Endothelial cell (in vitro differentiated cells): ENCODE measurements at places on chromosomes 12 and 14.

DNA sequence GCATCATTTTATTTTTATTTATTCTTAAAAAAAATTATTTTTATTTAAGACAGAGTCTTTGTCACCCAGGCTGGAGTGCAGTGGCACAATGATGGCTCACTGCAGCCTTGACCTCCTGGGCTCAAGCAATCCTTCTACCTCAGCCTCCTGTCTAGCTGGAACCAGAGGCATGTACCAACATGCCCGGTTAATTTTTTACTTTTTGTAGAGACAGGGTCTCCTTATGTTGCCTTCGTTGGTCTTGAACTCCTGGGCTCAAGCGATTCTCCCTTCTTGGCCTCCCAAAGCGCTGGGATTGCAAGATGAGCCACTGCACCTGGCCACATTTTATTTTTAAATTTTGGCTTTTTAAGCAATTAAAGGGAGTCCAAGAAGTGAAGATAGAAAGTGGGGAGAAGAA, 21.4 kb downstream of the TTC6 start:
- no peak for DNase-seq

GRCh38 chr12:123232472-123232806, 502 bp downstream of the MPHOSPH9 start:
- no peak for DNase-seq

- DNase-seq = no peak
Observed at GRCh38 chr12:99498756-99499155, 148.8 kb upstream of the GARIN6 start.

DNA sequence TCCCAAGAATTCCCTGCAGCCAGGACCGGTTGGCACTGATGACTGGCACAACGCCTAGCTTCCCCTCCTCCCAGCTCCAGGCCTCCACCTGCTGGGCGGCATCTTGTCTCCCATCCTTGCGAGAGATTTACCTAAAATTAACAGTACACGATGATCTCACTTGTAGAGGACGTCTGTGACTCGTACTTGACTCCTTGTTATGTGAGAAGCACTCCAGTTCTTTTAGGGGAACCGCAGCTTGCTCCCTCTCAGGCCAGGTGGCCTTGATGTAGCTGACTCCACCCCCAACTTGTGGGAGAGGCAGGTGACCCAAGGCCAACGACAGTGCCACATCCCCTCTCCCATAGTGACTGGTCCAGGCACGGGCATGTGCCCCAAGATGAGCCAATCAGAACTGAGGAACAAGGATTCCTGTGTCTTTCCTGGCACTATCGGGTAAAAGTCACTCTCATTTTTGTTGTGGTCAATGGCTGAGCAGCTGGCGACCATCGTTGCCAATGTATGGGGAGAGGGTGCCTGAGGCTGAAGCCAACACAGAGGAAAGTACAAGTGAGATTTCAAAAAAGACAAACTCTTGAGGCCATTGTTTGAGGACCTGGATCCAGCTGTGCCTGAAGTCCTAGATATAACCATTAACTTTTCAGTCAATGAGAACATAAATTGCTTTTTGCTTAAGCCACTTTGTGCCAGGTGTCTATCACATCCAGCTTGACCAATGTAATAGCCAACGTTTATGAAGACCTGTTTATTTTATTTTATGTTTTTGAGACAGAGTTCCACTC, 208.7 kb downstream of the RBM19 start:
- DNase-seq = no peak

GRCh38 chr12:121241156-121241970, 31.4 kb downstream of the P2RX4 start:
- DNase-seq = no peak

DNA sequence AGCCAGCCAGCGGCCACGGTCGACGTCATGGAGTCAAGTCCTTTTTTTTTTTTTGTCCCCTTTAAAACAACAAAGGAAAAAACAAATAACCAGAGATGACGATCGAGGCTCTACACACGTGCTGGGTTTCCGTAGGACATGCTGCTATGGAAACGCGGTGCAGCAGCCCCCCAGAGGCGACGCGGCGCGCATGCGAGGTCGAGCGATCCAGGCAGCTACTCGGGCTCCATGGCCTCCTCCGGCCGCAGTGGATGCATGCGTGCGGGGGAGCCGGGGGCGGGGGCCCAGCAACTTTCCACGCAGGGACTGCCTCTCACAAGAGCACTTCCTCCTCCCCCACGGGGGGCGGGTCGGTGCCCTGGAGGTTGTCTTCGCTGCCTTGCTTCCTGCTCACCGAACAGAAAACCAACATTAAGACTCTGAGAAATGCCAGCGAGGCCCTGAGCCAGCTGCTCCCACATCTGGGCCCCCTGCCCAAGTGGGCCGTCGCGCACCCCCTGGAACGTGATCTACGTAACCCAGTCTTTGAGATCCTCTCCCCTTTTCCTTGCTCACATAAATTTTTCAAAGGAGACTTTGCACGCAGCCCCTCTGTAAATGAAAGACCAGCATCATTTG, 30.7 kb downstream of the P2RX4 start:
- DNase-seq = no peak

- DNase-seq = no peak
Observed at GRCh38 chr12:51669996-51670395, 79.0 kb downstream of the SCN8A start.

- DNase-seq = no peak
Observed at GRCh38 chr14:63517354-63517753, 25.8 kb downstream of the PPP2R5E start.

- no peak for DNase-seq
Observed at GRCh38 chr12:109926016-109926415, 25.9 kb downstream of the TCHP start.

DNA sequence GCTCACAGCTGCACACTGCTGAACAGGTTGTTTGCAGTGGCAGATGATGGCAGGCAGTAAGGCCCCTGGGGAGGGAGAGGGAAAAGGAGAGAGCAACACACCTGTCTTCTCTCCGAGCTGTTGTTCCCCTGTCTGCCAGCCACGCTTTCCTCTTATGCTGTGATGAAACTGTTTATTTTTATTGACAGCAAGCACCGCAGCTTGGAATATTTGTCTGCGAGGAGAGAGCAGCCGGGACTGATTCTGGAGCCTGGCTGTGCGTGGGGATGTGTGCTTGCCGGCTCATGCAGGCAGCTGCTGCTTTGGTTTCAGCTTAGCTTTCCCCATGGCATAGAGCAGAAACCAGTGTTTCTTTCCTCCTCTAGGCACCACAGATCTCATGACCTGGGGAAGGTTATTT, 58.7 kb upstream of the KCNA5 start:
- no peak for DNase-seq

- peak; percentile 36 for DNase-seq
Observed at GRCh38 chr14:74240794-74241651, 1.8 kb downstream of the VSX2 start.

- DNase-seq = peak; percentile 6
Observed at GRCh38 chr12:93025145-93026103, 96.3 kb upstream of the EEA1 start.

- DNase-seq = no peak
Observed at GRCh38 chr12:41476499-41477439, 288.6 kb downstream of the PDZRN4 start.

GRCh38 chr12:1622406-1622805, 6.6 kb upstream of the WNT5B start:
- DNase-seq = no peak

GRCh38 chr12:9273276-9273675, 65.1 kb upstream of the PZP start:
- no peak for DNase-seq

- no peak for DNase-seq
Observed at GRCh38 chr12:20361416-20361815, 6.9 kb upstream of the PDE3A start.

GRCh38 chr12:57435293-57435692, 709 bp downstream of the INHBC start:
- no peak for DNase-seq

GRCh38 chr12:562634-563033, 100.6 kb downstream of the NINJ2 start:
- DNase-seq = no peak

- no peak for DNase-seq
Observed at GRCh38 chr12:10033783-10034545, 3.5 kb downstream of the CLEC9A start.

DNA sequence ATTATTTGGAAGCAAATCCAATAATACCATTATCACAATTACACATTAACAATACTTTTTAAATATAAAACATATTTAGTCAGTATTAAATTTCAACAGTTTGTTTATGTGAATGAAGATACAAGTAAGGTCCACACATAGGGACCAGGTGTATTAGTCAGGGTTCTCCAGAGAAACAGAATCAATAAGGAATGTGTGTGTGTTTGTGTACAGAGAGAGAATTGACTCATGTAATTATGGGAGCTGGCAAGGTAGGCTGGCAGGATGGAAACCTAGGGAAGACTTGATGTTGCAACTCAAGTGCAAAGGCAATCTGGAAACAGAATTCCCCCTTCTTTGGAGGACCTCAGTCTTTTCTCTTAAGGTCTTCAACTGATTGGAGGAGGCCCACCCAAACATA, 123.2 kb upstream of the OTX2 start:
- no peak for DNase-seq

DNA sequence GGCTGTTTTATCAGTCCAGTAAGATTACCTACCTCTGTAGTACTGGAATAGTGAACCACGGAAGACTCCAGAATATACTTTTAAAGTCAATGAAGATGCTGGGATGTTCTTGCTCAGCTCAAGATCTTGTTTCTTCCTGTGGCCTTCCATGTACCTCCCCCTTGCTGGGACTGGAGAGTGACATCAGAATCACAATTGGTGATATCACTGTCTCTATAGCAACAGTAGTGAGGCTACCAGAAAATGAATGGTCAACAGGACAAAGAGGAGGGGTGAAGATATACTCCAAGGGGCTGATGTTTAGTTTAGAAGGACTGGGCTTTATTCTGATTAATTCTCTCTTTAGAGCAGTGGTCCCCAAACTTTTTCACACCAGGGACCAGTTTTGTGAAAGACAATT, 3.8 kb downstream of the AKAP3 start:
- no peak for DNase-seq

DNA sequence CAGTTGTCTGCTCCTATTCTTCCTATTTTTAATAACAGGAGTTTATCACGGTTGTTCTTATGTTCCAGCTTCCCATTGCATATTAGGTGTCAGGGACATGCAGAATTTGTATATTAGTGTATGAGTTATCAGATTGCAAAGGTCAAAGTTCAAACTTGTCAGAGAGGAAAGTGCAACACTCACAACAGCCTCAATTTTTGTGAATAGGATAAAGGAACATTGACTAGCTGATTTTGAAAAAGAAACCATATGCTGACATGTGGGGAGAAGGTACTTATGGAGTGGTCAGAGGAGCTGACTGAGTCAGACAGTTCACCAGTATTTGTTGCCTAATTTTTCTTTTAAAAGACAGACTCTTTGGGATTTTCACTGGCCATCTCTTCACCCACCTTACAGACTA, 222.1 kb downstream of the C12orf50 start:
- DNase-seq = no peak

DNA sequence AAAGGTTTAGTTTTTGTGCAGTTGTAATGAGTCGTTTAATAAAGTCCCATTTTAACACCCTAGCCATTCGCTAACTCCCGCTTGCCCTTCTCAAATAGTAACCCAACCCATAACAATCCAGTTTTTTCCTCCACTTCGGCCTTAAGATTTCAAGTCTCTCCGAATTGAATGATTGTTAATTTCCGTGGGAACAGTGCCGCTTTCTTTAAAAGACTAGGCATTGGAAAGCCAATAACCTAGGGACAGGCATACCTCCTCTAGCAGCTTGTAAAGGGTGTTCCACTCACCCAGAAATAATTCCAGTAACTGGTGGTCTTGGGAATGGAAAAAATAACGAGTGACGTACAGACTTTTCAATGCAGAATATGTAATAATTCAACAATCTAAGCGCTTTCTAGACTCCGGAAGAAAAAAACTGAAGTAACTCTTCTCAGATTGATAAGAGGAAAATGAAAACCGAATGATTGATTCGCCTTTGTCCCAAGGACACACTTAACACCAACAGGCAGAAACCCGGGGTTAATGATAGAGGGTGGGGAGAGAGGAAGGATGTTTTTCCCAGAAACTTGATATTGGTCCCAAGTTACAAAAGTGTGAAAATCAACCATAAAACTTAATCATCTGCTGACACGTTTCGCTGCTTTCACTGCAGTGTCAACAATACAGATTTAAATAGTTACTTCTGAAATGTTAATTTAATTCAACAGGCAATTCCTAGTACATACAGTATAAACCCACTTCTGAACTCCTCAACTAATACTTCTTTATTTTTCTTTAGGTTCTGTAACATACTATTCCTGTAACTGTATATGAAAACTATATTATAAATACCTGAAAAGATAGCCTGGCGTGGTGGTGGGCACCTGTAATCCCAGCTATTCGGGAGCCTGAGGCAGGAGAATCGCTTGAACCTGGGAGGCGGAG, 1.0 kb upstream of the SINHCAF start:
- DNase-seq = no peak

DNA sequence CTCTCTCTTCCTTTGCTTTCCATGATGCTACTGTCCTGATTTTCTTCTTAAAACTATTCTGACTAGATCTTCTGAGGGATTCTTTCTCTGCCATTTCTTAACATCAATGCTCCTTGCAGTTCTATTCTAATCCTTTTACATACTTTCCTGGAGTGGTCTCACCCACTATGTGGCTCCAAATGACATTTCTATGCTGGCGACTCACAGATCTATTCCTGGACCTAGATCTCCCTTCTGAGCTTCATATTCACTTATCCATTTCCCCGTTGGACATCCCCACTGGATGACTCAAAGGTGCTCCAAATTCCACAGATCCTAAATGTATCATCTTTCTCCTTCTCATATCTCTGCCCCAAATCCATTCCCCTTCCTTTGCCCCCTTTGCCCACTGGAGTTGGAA, 4.1 kb downstream of the TEP1 start:
- no peak for DNase-seq

DNA sequence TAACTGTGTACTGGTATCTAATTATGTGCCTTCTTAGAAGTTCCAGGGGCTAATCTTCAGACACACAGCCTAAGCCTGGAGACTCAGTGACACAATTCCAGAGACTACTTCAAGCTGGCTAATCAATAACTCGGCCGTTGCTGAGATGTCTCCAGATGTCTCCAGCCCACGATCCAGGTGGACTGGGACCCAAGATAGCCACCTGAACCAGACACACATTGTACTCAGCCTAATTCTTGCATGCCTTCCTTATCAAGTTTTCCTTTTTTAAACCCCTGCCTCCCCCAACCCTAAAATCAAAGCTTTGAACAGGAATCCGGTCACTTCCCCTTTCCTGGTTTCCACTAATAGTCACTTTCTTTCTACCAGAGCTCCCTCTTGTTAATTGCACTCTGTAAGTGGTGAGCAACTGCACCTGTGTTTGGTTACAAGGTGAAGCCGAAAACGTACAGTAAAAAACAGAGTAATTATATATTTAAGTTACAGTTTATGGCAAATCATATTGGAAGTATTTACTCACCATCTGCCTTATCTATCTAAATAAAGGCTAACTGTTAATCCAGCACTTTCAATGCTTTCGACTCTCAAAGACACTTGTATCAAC, 39.8 kb upstream of the PTGDR start:
- no peak for DNase-seq

DNA sequence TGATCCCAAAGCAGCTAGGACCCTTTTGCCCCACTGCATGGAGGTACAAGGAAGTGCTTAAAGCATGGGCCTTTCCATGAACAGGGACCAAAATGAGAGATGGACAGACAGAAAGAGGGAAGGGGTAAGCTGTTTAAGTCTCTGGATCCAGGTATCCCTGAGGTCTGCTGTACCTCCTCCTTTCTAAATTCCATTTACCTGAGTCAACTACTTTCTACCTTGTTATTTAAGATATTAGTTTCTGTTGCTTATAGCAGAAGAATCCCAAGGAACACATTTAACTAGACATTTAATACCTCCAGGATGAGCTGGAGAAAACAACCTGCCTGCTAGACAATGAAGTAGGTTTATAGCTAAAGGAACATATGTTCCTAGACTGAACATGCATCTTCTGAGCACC, 157.6 kb upstream of the TMCC3 start:
- DNase-seq = no peak
